ENCODE measurements at places on chromosomes 12 and 14.

DNA sequence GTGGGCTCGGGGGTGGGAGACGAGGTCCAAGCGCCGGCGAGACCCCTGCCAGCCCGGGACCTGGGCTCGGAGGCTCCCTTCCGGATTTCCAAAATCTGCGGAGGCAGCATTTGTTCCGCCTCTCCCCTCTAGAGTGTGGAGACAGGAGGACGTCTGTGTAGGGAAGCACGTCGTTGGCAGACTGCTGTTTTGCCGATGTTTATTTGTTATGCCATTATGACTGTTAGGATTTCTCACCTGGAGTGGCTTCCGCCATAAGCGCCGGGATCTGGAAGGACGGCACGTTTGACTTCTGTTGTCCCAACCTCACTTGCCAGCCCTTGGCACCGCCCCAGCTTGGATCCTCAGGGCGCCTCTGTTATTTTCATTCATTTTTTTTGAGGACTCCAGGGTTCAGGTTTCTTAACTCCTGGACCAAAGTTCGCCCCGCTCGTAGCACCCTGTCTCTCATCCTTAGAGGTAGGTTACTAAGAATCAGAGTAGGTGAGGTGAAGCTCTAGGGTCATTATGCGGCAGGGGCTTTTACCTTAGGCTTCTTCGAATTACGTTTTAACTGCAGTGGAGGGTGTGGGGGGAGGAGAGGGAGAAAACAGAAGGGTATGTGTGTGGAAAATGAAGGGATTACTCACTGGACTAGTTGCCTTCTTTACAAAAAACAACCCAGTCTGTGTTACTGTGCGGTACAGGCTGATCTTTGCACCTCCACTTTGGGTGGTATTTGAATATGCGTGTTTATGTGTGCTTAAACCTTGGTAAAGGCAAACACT lies 547 bp upstream of the PYGL start:
- peak; percentile 57 for DNase-seq

DNA sequence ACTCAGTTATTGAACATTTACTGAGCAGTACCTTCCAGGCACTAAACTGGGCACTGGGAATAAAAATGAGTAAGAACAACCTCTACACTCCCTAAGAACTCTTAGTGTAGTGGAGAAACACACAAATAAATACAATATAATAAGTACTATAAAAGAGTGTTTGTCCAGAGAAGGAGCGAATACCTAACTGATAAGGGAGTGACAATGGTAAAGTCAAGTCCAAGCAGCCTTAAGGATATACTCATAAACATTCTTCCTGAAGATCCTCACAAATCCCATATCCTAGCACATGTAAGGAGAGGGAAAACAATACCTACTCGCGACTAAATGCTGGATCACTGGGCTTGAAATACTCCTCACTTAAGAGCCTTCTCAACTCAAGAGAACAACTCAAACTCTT lies 32.8 kb downstream of the SPTLC2 start:
- no peak for DNase-seq

DNA sequence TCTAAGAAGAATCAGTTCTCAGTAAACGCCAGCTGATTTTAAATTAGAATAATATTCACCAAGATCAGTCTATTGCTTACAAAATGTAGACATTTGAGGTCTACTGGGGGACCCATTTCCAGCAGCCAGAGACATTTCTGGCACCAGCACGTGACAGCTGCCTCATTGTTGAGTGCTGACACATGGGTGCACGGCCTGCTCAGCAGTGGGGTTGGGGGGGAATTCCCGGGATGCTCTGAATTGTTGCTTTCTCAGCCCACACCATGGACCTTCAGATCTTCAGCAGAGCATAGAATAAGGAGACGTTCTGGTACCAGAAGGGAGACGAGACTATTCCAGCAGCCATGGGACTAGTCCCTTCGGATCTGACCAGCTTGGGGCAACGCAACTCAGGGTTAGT lies 18.3 kb downstream of the PLEKHG7 start:
- DNase-seq, result no peak

GRCh38 chr14:20998139-20998538 lies 954 bp upstream of the SLC39A2 start:
- DNase-seq, result no peak

GRCh38 chr12:86265329-86265695 lies 9.1 kb upstream of the MGAT4C start:
- DNase-seq, result no peak

- no peak for DNase-seq
These were observed 31.9 kb upstream of the NCOR2 start for GRCh38 chr12:124599074-124599999.

DNA sequence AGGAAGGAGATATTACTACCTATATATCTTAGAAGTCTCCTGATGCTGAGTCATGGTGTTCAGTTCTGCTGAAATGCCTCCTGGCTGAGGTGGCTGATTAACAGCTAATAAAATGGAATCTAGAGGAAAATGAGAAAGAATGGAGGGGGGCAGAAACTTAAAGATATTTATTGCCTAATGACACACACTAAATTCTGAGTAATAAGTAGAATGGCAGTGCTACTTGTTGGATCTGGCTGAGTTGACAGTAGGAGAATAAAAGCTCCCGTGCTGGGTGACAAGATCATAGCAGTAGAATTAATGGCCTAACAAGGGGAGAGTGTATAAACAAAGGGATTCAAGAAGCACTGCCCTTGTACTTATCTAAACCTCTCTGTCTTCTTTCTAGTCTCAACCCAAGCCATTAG lies 137.5 kb downstream of the CNTN1 start:
- no peak for DNase-seq

DNA sequence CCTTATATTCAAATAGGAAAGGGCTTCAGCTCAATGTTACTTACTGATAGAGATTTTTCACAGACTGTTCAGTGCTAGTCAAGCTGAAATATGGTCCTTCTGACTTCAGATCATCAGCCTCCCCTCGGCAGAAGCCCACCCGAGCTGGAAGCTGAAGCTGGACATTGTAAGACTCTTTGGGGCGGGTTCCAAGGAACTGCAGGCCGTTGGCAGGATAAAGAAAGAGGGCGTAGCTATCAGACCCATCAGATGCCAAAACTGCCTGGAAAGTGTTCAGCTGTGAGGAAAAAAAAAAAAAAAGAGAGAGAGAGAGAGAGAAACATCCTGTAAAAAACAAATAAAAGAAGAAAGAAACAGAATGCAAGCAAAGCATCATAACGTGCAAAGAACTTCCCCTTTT lies 8.8 kb downstream of the NID2 start:
- no peak for DNase-seq

GRCh38 chr12:13079440-13079906 lies 24.0 kb downstream of the GSG1 start:
- no peak for DNase-seq
